ENCODE measurements at places on chromosomes 3 and 15.

- DNase-seq = no peak
These were observed 188.1 kb downstream of the CHST2 start for GRCh38 chr3:143307613-143308183.

DNA sequence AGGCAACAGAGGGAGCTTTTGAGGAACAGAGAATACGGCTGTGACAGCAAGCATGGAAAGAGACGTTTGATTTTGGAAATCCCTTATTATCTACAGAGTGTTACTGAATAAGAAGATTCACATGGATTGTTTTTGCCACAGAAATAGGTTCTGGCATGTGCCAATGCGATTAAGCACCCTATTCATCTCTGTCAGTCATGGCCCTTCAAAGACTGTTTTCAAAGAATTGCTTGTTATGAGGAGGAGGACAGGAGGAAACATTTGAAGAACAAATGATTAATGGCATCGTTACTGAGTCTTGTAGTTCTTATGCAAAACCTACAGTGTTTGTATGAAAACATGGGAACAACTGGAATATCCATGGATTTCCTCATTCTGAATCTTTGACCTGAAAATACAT, 86.2 kb downstream of the EPHA6 start:
- no peak for DNase-seq

GRCh38 chr15:58522391-58522790, 90.6 kb downstream of the LIPC start:
- no peak for DNase-seq

DNA sequence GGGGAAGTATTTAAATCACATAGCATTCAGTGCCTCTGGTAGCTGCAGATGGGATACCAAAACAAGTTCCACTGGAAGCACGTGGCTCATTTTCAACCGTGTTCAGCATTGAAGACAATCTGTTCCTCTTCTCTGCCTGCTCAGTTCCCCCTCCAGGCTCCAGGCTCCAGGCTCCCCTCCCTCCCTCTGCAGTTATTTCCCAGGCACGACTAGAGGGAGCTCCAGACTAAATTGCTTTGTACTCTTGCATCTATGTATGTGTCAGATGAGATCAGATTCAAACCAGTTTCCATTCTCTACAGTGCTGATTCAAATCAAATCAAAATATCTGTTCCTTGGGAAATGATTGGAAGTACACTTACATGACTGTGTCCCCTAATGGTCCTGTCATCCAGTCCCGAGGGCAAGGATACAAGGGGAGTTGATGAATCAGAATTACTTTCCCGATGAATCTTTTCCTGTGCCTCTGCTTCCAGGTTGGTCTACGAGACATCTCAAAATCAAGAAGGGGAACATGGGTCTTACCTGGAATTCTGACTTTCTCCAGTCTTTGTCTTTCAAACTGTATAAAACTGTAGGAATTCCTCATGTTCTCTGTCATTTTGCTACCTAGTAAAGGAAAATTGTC, 600.5 kb downstream of the EDEM1 start:
- DNase-seq = peak; percentile 80

GRCh38 chr15:41949401-41950126, 22.8 kb downstream of the EHD4 start:
- DNase-seq = no peak

DNA sequence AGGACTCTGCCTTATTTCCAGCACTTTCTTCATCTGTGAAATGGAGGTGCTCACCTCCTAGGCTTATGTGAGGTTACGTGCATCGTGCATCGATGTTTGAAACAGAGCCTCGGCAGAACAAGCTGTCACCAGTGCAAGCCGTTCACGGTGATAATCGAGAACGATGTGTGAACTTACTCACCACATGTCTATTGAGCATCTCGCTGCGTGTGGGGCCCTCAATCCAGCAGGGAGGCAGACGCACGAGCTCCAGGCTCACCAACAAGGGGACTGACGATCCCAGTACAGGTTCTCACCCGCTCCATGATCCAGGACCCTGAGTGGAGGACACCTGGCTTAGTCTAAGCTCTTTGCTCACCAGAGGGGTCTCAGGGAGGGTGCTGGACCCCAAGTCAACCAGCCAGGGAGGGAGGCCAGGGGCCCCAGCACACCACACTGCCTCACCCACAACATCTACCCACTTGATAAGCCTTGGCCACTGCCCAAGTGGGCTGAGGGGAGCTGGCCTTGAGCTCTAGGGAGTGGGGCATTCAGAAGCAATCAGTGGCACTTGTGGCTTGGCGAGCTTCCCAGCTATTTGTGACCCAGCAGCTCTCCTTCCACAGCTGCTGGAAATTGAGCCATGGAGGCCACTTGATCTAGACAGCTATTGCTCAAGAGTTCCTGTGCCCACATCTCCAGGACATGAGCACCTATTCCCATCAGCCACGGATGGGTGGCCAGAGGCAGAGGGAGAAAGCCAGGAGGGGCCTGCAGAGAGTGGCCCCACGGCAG, 34.4 kb upstream of the SLC6A1 start:
- no peak for DNase-seq

Data from Kasumi-1 (cell line).